ENCODE measurements at places on chromosomes 3 and 15. TPM values are rescaled to one million over a fixed set of nuclear protein-coding genes. Genes with fewer than 3 reads are reported as not detected.

CD96 gene
- total RNA-seq, result 108 TPM

CCDC9B gene
- 47.7 TPM for total RNA-seq

SEMA5B gene
- total RNA-seq, result not detected

CLDN18 gene
- total RNA-seq, result not detected

CCDC54 gene
- not detected for total RNA-seq

DZIP1L gene
- total RNA-seq, result 18.1 TPM

B2M gene
- 697 TPM for total RNA-seq

CASR gene
- total RNA-seq, result not detected

ROBO1 gene
- 75.4 TPM for total RNA-seq

JAGN1 gene
- 37.3 TPM for total RNA-seq

AGBL1 gene
- total RNA-seq, result not detected

All from A375 (cell line).